Mucosa of descending colon (tissue), 3 donors: ENCODE measurements at places on chromosomes 13 and 19. TPM values are rescaled to one million over a fixed set of nuclear protein-coding genes. Genes with fewer than 3 reads are reported as not detected.

GRCh38 chr19:54395685-54396084 lies 19.6 kb upstream of the TTYH1 start:
- DNase-seq: no peak

- no peak for DNase-seq
Measured at GRCh38 chr13:45060062-45060461, 60.2 kb upstream of the GTF2F2 start.

DNA sequence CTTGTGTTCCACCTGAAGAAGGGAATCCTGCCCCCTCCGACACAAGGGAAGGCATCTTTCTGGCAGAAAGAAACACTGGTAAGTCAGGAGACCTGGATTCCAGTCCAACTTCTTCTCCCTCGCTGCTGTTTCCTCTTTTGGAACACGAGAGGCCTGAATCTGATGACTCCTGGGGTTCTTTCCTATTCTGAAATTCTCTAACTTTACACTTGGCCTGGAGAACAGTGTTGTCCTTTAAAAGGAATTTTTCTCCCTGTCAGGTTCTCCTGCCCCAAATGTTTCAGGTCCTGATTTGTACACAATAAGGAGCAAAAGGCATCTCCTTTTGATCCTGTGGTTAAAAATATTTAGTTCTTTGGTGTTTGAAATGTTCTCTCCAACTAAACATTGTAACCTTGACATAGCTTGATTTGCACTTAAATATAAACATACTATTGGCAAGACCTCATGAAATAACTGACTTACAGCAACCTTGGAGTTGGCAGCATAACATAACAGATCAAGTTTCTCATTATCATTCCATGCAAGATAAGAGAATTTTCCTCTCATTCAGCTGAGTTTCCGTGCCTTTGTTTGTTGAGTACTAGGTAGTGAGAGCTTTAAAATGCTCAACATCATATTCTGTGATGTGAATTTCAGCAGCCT lies 244.8 kb downstream of the COG6 start:
- DNase-seq: no peak

DNA sequence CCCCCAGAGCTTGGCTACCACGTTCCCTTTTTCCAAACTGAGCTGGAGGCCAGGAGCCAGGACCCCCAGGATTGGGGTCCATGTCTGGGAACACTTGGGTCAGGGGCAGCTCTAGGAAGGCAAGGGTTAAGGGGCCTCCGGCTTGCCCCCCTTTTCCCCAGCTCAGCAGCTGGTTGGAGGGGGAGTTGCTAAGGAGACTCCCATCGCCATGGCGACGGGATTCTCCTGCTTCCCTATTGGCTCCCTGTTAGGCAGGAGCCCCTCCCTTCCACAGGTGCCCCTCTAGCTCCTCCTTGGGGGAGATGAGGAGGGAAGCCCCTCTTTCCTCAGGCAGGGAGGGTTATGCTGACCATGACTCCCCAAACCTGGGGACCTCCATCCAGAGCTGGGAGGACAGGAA lies 33.9 kb downstream of the PDE4A start:
- no peak for DNase-seq

- no peak for DNase-seq
Measured at GRCh38 chr13:47796816-47797215, 204.3 kb downstream of the SUCLA2 start.

DNA sequence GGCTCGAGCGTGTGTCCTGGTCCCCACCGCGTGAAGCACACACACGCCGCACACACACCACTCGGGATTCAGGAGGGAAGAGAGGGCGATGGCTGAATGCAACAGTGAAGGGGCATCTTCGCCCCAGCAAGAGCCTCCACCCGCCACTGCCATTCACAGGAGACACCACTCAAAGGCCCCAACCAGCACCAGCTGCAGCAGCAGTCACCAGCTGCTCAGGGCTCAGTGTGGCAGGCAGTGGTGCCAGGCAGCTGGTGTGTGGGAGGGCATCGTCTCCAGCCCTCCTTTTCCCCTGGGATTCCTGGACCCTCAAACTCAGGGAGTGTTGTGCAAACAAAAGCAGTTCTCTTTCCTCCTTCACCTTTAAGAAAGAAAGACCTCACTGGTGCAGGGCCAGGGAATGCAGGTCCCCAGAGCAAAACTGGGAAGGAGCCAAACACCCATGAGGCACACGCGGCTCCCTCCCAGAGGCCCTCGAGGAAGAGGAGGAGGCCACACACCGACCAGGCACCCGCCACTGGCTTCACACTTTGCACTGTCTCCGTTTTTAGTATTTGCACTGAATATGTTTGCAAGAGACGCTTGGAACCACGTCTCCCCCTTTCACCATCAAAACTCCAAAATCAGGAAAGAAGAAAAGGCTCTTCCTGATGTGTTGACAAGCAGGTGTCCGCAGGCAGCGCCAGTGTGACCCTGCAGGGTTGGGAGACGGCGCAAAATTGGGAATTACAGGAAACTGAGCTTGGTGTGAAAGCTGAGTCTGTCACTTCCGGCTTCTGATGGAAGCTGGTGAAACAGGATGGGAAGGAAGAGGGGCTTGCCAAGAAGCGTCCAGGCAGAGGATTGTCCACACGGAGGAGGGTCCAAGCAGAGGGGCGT lies 26.4 kb upstream of the F7 start:
- no peak for DNase-seq

GRCh38 chr19:1070931-1071791 lies 4.2 kb downstream of the ARHGAP45 start:
- no peak for DNase-seq

Gene ADAT3
- 12.5 TPM for total RNA-seq

- DNase-seq: no peak
Measured at GRCh38 chr19:13018035-13018914, 23.0 kb downstream of the NFIX start.
